ENCODE measurements at places on chromosomes 1 and 21. TPM values are rescaled to one million over a fixed set of nuclear protein-coding genes. Genes with fewer than 3 reads are reported as not detected.

AUNIP gene
- 0.92 TPM for polyA plus RNA-seq

LCE2C gene
- not detected for polyA plus RNA-seq

CD1B gene
- not detected for polyA plus RNA-seq

EPHA2 gene
- 8.9 TPM for polyA plus RNA-seq

PIGR gene
- 0.04 TPM for polyA plus RNA-seq
